ENCODE measurements at places on chromosomes 7 and 10.

DNA sequence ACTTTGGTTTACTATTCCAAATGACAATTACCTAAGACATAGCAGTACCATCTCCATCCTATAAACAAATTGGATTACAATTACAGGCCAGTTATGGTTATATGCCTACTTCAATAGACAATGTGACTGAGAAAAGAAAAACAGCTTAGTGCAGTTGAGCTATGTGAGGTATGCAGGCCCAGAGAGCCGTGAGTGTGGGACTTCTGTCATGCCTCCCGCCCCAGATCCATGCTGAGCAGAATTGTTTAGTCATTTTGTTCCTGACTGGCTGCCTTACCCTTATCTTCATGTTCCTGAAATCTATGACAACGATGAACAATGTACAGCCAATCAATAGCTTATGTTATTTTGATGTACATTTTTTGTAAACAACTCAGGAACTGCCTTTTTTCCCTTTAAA, 21.7 kb downstream of the LARP4B start:
- no peak for DNase-seq

DNA sequence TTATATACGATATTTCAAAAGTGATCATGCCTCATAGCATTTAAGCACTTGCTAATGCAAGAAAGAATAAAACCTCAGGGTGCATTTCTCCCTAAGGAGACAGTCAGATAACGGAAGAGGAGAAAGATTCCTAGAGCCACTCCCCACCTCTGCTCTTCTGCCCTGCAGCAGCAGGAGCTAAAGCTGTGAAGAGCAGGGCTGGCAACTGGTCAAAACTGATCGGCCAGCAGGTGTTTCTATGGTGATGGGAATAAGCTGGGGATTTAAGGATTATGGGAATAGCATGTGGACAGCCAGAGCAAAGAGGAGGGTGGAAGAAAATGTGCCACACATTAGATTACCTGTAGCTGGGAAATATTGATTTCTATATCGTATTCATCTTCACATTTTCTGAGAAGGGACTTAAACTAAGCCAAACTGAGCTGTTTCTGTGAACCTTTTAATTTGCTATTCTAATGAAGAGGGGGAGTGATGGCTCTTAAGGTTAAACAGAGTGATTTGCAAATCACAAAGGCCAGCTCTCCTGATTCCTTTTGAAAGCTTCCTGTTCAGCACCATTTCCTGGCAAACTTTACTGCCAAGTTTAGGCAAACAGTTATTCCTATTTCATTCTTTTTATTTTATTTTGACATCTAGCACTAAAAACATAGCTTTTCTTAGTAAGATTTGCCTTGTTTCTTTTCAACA, 268.9 kb upstream of the PFKP start:
- DNase-seq = no peak

DNA sequence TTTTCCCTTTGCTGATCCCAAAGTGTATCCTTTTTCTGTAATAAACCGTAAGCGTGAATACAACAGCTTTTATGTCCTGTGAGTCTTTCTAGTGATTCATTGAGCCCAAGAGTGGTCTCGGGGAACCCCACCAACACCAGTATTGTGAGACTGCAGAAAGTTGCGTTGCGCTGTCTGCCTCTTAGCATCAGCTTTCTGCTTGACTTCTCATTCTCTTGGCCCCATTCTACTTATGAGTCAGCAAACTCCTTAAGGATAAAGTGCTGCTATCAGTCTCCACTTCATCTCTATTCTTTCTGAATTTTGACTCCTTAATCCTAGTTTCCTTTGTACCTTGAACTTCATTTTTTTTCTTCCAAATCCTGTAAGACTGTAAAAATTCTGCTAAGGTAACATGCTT, 184.3 kb upstream of the MBL2 start:
- DNase-seq = no peak

DNA sequence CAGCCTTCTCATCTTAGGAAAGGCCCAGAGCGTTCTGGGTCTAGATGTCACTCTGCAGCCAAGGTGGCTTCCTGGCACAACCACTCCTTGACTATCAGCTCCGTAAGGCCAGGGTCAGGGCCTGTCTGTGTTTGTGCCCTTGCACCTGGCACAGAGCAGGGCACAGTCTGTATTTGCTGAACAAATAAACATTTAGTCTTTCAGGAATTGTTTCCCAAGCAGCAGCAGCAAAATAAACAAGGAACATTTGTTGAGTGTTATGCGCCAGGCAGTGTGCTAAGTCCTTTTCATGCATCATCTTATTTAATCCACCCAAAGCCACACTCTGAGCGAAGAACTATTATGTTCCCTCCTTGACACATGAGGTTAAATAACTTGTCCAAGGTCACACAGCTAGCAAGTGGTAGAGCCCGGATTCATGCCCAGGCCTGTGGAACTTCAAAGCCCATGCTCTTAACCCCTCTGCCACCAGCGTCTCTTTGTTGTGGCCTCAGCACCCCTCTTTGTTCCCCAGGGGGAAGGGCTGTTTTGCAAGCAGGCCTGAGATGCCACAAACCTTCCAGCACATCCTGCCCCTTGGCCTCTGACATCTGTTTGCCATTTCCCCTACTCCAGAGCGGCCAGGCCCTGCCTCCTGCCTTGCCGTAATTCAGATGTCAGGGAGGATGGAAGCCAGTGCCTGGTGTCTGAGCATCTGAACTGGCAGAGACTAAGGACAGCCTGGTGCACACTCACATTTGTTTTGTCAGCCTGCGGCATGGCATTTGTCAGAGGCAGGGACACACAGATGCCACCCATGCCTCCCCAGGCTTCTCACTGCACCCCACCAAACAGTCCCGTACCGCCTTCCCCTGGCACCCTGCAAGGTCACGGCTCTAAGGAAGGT, 325.8 kb upstream of the ZMIZ1 start:
- DNase-seq = no peak

GRCh38 chr7:22402250-22402649, 45.3 kb upstream of the RAPGEF5 start:
- DNase-seq = no peak

DNA sequence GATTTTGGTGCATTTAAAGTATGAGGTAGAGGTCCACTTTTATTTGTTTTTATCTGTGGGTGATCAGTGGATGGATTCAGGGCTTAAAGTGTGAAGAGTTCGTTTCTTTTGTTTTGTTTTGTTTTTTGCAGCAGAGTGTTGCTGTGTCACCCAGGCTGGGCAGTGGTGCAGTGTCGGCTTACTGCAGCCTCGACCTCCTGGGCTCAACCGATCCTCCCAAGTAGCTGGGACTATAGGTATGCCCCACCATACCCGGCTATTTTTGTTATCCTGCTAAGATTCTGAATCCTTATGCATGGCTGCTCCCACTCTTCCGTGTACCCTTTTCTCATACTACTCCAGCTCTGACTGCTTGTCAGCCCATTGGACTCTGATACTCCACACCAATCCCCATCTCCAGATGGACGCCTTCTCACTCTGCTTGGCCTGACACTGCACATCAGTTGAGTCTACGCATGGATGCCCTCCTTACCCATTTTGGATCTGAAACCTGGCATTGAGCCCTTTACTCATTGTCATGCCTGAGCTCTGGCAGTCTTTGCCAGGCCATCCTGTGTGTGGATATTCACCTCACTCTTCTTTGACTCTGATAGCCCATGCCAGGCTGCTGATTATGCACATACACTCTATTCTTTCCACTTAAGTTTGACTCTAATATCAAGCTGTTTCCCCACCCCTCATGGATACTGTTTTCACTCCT, 119.5 kb downstream of the CCSER2 start:
- DNase-seq = no peak

DNA sequence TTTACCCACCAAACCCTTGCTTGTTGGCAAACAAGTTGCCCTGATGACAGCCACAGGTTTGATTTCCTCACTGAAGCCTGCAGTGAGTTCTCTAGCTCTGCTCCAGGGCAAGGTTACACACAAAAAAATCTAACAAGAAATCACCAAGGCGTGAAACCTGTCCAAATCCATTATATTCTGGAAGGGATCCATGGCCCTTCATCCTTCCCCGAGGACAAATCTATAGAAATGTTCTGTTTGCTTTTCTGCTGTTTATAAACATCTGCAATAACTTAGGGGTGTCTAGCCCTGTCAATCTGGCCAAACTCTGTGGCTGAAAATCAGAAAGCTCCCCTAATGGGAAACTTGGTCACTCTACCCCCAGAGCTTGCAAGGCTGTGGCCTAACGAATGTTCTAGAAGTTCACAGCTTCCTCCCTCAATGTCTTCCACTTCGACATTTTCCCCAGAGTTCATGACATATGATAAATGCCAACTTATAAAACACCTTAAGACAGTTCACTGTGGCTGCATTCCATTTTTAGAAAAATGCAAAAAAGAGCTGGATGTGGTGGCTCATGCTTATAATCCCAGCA, 164.5 kb downstream of the PRPF18 start:
- DNase-seq = no peak

GRCh38 chr10:87861566-87861952, 1.8 kb downstream of the KLLN start:
- DNase-seq = no peak

DNA sequence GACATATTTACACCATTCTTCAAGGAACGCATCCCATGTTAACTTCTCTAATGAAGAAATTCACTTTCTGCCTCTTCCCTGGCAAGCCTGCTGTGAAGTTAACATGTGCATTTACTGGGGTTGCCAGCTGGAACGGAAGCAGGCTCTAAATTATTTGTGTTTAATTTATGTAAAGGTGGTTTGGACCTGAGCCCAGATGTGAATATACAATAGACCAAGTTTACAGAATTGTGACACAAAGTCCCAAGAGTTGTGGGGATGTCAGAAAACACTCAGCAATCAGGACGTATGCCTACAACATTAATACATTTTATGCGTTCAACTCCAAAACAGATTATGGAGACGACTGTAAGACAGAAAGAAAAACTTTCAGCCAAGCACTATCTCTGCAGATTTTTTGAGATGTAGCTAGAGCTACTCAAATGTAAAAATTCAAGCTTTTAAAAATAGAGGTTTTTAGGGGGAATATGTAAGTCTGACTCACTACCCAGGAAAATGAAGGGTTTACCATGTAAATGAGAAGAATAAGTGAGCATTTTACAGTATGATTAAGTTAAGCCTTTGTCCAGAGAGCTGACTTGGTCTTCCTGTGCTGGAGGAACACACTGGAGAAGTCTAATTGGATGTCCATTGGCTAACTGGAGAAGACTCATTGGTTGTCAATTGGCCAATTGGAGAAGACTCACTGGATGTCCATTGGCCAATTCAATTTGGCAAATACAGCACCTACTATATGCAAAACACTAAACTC, 19.5 kb downstream of the NRP1 start:
- no peak for DNase-seq

- no peak for DNase-seq
These were observed 107.5 kb downstream of the KIF20B start for GRCh38 chr10:89808842-89809241.

DNA sequence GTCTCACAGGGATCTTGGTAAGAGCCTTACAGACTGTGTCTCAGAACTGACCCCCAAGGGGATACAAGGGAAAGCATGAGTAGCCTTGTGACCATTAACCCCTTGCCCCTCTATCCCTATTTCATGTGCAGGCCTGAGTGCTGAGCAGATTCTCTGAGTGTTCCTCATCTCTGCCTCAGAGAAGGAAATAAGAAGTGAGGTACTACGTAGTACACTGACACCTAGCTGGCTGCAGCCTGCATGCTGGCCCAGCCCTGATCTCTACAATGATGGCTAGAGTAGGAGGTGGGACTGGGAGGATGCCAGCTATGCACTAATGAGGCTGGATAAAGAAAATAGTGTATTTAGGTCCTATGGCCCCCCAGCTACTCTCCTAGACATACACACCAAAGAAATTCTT, 174.9 kb upstream of the HPS1 start:
- DNase-seq = no peak

DNA sequence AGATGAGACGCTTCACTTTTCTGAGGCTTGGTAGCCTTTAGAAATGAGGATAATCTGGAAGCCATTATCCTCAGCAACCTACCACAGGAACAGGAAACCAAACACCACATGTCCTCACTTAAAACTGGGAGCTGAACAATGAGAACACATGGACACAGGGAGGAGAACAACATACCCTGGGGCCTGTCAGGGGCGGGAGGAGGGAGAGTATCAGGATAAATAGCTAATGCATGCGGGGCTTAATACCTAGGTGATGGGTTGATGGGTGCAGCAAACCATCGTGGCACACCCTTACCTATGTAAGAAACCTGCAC, 48.9 kb downstream of the LRGUK start:
- no peak for DNase-seq

- DNase-seq = no peak
These were observed 883 bp downstream of the SPAG6 start for GRCh38 chr10:22346096-22346661.

GRCh38 chr10:82680608-82681007, 805.6 kb downstream of the NRG3 start:
- no peak for DNase-seq

- DNase-seq = no peak
These were observed 56.3 kb upstream of the CAMK2B start for GRCh38 chr7:44381494-44382220.

DNA sequence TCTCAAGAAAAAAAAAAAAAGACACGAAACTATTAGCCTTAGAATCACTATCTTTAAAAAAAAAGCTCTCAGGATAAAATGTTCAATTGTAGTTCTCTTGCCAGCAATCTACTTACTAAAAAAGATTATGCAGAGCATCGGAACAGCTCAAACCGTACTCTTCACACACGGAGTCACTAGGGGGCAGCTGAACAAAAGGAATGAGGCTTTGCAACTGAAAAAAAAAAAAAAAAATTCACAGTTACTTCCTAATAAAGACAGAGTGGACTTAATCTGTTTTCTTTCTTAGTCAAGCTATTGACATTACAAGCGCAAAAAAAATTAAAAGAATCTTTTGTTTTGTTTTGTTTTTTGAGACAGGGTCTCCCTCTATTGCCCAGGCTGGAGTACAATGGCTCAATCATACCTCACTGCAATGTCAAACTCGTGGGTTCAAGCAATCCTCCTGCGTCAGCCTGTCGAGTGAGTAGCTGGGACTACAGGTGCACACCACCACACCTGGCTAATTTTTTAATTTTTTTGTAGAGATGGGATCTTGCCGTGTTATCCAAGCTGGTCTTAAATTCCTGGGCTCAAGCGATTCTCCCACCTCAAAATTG, 11.5 kb downstream of the PMS2 start:
- peak; percentile 51 for DNase-seq
